Activated naive CD4-positive, alpha-beta T cell treated with anti-CD3 and anti-CD28 coated beads, Interleukin-2, amount 10 ng/mL, durations not matched to agents 7 days and 5 days (primary cell): ENCODE measurements at places on chromosomes 11 and 22.

GRCh38 chr11:429931-430456 is 11.8 kb downstream of the ANO9 start:
- H3K27ac ChIP-seq: no peak overlapping the region

- peaks cover 87% of the 10 kb centered on the region for H3K36me3 ChIP-seq
- DNase-seq: peak; percentile 53
- H3K4me3 ChIP-seq: peak overlapping the region; percentile 64
- H3K4me1 ChIP-seq: peaks cover 98% of the 10 kb centered on the region
- no peaks in the 10 kb centered on the region for H3K27me3 ChIP-seq
- H3K27ac ChIP-seq: peak overlapping the region; percentile 95
Measured at GRCh38 chr11:128503245-128503991, 83.9 kb downstream of the ETS1 start.

DNA sequence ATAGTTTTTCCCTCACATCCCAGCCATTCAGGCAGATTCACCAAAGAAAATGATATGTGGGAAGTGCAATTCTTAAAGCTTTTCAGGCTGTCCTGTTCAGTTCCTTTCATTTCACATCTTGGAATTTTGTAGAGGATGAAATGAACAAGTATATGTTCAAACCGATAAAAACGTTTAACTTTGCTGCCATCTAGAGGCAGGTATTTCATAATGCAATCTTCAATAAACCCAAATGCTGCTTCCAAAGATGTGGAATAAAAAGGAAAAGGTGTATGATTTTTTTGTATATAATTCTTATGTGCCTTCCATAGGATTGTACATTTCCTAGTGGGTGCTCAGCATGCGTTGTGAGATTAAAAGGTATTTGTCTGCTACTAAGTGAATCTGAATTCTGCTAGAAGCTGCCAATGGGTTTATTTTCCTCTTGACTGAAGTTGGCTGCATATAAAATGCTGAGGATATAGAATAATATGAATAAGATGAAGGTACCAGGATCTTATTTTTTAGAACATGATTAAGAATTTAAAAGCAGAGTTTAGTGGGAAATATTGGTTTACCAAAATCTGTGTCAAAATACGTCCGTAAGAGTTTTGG is 199.3 kb downstream of the PGR start:
- DNase-seq: no peak
- H3K27ac ChIP-seq: no peak overlapping the region
- H3K4me3 ChIP-seq: no peak overlapping the region
- no peaks in the 10 kb centered on the region for H3K4me1 ChIP-seq
- no peaks in the 10 kb centered on the region for H3K27me3 ChIP-seq
- no peaks in the 10 kb centered on the region for H3K36me3 ChIP-seq

- H3K36me3 ChIP-seq: peaks cover 14% of the 10 kb centered on the region
- H3K27me3 ChIP-seq: no peaks in the 10 kb centered on the region
- peaks cover 2% of the 10 kb centered on the region for H3K4me1 ChIP-seq
- no peak overlapping the region for H3K4me3 ChIP-seq
Measured at GRCh38 chr11:43787824-43788223, 92.8 kb upstream of the ALKBH3 start.

DNA sequence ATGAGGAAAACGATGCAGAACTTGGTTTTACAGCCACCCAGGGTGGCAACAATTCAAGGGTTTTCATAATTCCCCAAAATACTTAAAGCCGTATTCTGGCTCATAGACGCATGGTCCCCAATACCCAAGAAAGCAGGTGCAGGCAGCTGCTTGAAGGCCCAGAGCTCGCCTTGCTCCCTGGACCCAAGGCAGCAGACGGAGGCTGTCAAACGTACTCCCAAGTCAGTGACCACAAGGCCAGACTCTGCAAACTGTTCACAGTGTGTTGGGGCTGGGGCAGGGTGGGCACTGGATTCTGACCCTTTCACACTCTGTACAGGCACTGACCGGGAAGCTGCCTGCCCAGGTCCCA is 21.5 kb downstream of the TMEM184B start:
- DNase-seq: no peak
- peaks cover 12% of the 10 kb centered on the region for H3K36me3 ChIP-seq
- H3K4me1 ChIP-seq: no peaks in the 10 kb centered on the region

DNA sequence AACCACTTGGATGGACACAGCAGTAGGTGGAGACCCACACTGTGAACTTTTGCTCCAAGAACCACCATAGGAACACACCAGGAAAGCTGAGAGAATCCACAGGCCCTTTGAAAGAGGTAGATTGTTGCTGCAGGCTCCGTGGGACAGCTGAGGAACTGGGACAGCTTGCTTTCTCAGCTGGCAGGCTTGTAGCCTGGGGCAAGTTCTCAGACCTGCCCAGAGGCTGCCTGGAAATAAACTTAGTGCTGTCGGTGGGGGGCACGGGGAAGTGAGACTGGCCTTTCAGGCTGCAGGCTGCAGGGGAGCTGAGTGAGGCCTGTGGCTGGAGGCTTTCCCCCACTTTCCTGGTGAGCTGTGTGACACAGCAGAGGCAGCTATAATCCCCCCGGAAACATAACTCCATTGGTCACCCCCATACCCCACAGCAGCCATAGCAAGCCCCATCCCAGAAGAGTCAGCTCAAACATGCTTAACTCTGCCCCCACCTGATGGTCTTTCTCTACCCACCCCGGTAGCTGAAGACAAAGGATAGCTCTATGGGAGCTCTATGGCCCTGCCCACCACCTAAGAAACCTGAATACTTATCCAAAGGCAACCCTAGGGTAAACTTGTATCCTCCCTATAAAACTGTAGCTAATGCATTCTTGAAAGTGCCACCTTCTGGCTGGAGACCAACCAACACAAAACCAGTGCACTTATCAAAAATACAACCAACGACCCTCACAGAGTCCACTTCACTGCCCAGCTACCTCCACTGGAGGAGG is 21.4 kb upstream of the ACRV1 start:
- DNase-seq: no peak
- no peaks in the 10 kb centered on the region for H3K4me1 ChIP-seq
- no peak overlapping the region for H3K27ac ChIP-seq
- no peaks in the 10 kb centered on the region for H3K36me3 ChIP-seq
- no peak overlapping the region for H3K4me3 ChIP-seq

GRCh38 chr11:16194566-16194965 is 161.8 kb downstream of the SOX6 start:
- no peak overlapping the region for H3K27ac ChIP-seq
- H3K4me3 ChIP-seq: no peak overlapping the region
- H3K4me1 ChIP-seq: no peaks in the 10 kb centered on the region
- H3K27me3 ChIP-seq: no peaks in the 10 kb centered on the region

- H3K4me1 ChIP-seq: peaks cover 62% of the 10 kb centered on the region
- H3K4me3 ChIP-seq: peak overlapping the region; percentile 85
- peak overlapping the region; percentile 97 for H3K27ac ChIP-seq
- H3K27me3 ChIP-seq: peaks cover 8% of the 10 kb centered on the region
- DNase-seq: peak; percentile 92
Measured at GRCh38 chr11:65574109-65574810, 1.6 kb upstream of the EHBP1L1 start.

DNA sequence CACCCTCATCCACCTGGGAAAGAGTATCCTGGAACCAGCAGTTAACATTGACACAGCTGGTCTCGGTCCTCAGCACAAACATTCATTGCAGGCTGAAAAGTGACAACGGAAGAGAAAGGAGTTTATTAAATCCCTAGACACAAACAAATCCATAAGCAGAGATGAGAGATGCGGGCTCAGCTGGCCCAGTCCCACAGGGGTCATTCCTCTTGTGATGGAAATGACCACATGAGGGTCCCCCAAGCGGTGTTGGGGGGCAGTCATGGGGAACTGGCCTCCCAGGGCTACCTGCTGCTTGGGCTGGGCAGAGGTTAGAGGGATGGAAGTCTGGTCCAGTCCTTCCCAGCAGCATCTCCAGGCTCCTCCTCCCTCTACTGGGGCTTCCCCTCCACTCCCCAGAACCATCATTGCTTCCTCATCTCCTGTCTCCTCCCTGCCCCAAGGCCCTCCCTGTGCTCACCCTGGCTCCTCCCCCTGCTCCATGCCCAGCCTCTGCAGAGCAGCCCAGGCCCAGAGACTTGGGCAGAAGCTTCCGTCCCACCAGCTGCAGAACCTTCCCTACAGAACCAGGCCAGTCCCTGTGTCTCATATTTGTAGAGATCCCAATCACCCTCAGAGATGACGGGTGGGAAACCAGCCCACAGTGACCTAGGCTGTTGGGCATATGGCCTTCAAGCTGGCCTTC is 5.4 kb upstream of the IGLL5 start:
- H3K4me1 ChIP-seq: peaks cover 18% of the 10 kb centered on the region
- DNase-seq: no peak
- no peak overlapping the region for H3K4me3 ChIP-seq
- no peak overlapping the region for H3K27ac ChIP-seq
- peaks cover 90% of the 10 kb centered on the region for H3K27me3 ChIP-seq

DNA sequence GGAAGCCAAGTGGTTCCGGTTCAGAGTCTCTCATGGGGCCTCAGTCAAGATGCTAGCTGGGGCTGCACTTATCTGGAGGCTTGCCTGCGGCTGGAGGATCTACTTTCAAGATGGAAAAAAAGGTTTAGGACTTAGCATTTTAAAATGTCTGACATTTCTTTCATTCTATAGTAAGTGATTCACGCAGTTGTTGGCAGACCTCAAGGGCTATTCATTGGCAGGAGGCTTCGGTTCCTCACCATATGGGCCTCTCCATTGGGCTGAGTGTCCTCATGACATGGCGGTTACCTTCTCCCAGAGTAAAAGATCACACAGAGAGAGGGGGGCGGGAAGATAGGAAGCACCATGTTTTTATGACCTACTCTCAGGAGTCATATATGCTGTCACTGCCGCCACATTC is 298.0 kb upstream of the PLET1 start:
- H3K4me1 ChIP-seq: peaks cover 4% of the 10 kb centered on the region
- no peak for DNase-seq
- H3K27ac ChIP-seq: no peak overlapping the region
- no peak overlapping the region for H3K4me3 ChIP-seq

- no peaks in the 10 kb centered on the region for H3K36me3 ChIP-seq
- no peak overlapping the region for H3K27ac ChIP-seq
- peaks cover 9% of the 10 kb centered on the region for H3K27me3 ChIP-seq
- no peak for DNase-seq
Measured at GRCh38 chr22:29456211-29456671, 17.9 kb downstream of the RFPL1 start.

GRCh38 chr11:2375341-2375853 is 1.7 kb upstream of the CD81 start:
- peaks cover 2% of the 10 kb centered on the region for H3K36me3 ChIP-seq
- no peak overlapping the region for H3K27ac ChIP-seq
- DNase-seq: no peak
- peaks cover 18% of the 10 kb centered on the region for H3K4me1 ChIP-seq

DNA sequence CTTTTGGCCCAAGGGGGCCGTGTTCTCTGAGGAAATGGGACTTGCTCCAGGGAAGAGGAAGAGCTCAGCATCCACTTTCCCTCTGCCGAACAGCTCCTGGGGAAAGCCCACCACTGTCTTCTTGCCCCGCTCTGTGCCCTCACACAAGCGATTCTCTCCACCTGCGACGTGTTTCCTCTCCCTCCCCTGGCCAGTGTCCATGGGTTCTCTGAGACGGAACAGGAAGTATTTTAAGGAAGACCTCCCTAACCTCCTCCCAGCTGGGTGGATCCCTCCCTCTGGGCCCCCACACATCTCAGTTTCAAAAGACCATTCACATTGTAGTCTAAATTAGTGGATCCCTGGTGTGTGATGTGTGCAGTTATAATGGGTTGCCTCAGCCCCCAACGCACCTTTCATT is 1.6 kb downstream of the TP53AIP1 start:
- H3K4me3 ChIP-seq: no peak overlapping the region
- no peak for DNase-seq
- H3K27ac ChIP-seq: no peak overlapping the region

GRCh38 chr22:31583861-31584485 is 78.0 kb downstream of the PISD start:
- H3K4me3 ChIP-seq: no peak overlapping the region
- H3K27ac ChIP-seq: peak overlapping the region; percentile 17
- H3K4me1 ChIP-seq: peaks cover 49% of the 10 kb centered on the region
- no peak for DNase-seq
- no peaks in the 10 kb centered on the region for H3K27me3 ChIP-seq

- H3K27me3 ChIP-seq: no peaks in the 10 kb centered on the region
- no peaks in the 10 kb centered on the region for H3K4me1 ChIP-seq
- H3K27ac ChIP-seq: peak overlapping the region; percentile 60
Measured at GRCh38 chr22:19042285-19043120, 79.7 kb downstream of the DGCR2 start.

DNA sequence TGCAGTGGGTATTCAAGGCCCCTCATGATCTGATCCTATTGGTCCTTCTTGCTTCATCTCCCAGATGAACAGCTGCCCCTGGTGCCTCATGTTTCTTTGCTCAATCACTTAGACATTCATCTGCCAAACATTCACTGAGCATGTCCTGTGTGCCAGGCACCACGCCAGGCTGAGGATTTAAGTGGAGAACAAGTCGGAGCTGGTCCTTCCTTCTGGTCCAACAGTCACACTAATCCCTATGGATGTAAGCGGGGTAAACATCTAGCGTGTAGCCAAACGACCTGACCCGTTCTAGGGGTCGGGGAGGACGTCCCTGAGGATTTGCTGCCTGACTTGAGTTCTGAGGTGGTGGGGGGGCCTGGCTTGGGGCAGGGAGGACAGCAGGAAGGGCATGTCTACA is 21.9 kb downstream of the ZMAT5 start:
- H3K27ac ChIP-seq: no peak overlapping the region
- no peaks in the 10 kb centered on the region for H3K27me3 ChIP-seq
- no peak overlapping the region for H3K4me3 ChIP-seq
- peaks cover 10% of the 10 kb centered on the region for H3K4me1 ChIP-seq

DNA sequence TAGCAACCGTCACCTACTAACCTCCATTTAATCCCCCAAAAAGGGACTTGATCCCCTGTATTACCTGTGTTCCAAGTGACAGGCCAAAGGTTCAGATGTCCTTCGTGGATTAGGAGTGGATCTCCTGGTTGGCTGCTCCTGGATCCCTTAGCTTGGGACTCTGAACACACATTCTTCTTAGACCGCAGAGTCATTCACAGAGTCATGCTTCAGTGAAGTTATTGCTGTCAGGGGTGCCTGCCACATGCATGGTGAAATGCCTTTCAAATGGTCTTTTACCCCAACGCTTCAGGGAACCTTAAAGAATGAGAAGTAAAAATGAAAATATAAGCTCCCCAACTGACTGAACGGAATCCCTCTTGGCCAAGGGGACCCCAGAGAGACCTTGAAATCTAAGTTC is 49.1 kb downstream of the ADAMTS8 start:
- no peaks in the 10 kb centered on the region for H3K36me3 ChIP-seq
- H3K4me3 ChIP-seq: no peak overlapping the region
- no peak for DNase-seq
- H3K27ac ChIP-seq: no peak overlapping the region
